Activated CD4-positive, alpha-beta T cell treated with anti-CD3 and anti-CD28 coated beads, Interleukin-2, amount 10 ng/mL, durations not matched to agents 7 days and 5 days (primary cell): ENCODE measurements at places on chromosomes 11 and 22.

DNA sequence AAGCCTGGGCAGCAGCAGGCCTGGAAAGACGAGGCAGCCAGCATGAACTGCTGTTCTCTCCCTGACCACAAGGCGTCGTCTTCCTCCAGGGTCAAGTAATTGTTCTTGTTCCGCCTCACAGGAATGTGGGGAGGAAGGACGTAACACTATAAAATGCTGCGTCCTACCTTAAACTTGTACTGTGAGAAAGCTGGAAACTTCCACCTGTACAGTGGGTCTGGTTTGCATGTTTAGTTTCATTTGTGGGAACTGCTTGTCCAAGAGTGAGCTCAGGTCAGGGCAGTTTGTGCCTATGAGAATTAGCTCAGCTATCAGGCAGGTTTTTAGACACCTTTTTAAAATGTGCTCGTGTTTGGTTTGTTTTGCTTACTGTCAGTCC lies 55.2 kb downstream of the PANX1 start:
- DNase-seq: peak; percentile 17

- peak; percentile 59 for DNase-seq
Measured at GRCh38 chr11:117953024-117953671, 23.9 kb upstream of the TMPRSS13 start.

- no peak for DNase-seq
Measured at GRCh38 chr11:76684516-76684915, 14.0 kb upstream of the LRRC32 start.

- DNase-seq: no peak
Measured at GRCh38 chr11:107017104-107017432, 1.2 kb downstream of the GUCY1A2 start.

DNA sequence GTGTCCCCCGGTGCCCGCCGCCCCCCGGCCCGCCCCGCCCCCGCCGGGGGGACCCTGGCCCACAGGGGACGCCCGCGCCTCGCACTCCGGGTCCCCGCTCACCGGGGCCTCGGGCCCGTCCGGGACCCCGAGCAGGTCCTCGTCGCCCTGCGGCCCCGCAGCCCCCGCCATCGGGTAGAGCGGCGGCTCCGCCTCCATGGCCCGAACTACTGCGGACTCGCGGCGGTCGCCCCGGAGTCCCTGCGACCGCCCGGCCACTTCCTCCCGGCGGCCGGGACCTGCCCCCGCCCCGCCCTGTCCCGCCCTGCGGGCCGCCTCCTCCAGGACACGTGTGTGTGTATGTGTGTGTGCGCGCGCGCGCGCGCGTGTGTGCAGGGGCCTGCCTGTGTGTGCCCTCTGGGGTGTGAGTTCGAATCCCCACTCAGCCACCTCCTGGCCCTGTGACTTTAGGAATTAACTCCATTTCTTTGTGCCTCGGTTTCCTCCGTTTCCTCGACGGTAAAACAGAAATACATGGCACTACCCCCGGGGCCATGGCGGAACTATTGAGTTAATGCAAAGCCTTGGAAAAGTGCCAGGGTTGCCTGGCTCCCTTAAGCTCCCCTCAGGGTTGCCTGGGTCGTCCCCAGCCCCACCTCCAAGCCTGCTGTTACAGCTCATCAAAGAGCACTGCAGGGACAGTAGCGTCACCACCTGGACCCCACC lies at the start of gene UNC93B1:
UNC93B1 (minus strand) TSS at position 252 of the 705 bp plus-strand sequence; CDS start at position 198, 54 bp downstream.
- DNase-seq: peak; percentile 90

- DNase-seq: no peak
Measured at GRCh38 chr11:118901494-118902335, 18.0 kb downstream of the CXCR5 start.

DNA sequence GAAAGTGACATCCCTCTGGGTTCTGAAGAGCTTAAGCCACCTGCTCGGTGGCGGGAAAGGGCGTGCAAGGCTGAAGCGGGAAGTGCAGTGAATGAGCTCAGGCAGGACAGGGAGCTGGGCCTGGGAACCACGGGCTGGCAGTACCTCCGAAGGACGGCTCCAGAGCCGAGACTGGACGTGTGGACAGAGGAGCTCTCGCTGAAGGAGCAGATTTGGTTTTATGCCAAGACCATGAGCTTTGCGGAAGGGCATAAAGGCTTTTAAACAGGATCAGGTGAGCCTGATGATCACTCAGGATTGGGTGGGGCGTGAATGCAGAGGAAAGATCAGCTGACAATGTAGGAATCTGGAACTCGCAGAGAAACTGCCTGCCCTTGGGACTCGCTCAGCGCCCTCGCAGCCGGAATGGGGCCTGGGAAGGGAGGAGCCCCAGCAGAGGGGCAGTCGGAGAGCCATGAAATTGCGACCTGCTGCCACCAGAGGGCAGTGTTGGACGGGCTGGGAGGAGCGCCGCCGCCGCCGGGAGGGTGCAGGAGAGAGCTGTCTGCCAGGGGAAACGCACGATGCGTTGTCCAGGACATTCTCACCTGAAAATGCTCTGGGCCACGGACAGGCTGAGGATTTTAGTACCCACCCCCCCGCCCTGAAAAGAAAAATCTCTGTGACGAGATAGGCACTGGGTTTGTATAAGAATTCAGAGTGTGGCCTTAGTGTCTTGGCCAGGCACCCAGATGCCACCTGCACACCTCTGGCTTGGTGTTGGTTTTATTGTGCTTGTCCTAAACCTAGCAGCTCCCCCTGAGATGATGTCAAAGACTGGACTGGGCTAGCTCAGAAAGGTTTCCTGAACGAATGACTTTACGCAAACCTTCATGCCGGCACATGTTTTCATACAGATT lies 324.4 kb downstream of the NTM start:
- peak; percentile 66 for DNase-seq

DNA sequence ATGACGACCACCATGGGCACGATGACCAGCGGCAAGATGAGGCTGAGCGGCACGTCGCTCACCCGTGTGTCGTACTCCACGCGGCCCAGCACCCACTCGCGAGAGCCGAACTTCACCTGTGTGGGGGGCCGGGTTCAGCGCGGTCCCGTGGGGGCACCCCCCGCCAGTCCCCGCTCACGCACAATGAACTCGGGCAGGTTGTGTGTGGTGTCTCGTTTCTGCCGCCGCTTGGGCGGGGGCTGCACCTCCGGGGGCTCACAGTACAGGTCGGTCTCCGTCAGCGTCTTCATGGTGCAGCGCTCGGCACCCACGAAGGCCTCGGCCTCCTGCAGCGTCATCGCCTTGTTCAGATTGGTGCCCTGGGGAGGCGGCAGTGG lies 11.2 kb upstream of the MAPK11 start:
- no peak for DNase-seq

DNA sequence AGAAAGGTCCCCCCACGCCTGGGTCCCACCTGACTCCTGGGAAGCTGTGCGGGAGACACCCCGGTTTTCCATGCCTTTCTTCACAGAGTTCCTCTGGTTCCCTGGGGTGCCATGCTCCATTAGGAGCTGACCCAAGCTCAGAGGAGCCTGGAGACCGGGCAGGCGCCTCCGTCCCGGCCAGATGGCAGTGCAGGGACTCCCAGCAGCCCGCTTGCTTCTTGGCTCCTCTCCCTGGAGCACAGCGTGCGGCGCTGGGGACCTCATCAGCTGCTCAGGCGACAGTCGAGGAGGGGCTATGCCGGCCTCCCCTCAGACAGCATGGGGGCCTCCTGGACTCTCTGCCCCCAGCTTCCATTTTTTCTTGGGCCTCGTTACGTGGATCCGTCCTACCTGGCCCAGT lies 13.1 kb upstream of the TTLL12 start:
- DNase-seq: no peak

DNA sequence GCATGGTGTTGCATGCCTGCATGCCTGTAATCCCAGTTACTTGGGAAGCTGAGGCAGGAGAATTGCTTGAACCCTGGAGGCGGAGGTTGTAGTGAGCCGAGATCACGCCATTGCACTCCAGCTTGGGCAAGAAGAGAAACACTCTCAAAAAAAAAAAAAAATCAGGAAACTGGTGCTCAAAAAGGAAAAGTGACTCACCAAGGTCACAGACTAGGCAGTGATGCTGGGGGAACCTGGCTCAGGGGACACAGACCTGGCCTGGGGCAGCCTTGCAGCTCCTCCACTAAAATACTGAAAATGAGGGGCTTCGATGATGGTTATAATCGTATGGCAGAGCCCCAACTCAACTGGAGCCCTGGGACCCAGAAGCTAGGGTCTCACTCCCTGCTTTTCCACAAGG lies 8.1 kb upstream of the SLC35E4 start:
- no peak for DNase-seq

- DNase-seq: no peak
Measured at GRCh38 chr11:28878025-28878424, 769.8 kb downstream of the METTL15 start.

DNA sequence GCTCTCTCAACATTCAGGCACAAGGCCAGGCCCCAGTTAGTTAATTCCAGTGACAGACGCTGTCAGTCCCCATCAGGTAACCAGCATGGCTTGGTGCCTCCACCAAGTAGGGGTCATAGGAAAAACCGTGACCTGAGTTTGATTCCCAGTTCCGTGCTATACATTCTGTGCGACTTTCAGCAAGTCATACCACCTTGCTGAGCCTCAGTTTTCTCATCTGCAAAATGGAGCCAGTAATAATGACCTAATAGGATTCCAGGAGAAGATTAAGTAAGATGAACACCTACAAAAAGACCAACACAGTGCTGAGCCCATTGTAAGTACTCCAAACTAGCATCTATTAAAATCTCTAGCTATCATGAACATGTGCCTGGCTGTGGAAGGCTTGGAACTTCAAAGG lies 24.8 kb upstream of the LRRC55 start:
- no peak for DNase-seq

DNA sequence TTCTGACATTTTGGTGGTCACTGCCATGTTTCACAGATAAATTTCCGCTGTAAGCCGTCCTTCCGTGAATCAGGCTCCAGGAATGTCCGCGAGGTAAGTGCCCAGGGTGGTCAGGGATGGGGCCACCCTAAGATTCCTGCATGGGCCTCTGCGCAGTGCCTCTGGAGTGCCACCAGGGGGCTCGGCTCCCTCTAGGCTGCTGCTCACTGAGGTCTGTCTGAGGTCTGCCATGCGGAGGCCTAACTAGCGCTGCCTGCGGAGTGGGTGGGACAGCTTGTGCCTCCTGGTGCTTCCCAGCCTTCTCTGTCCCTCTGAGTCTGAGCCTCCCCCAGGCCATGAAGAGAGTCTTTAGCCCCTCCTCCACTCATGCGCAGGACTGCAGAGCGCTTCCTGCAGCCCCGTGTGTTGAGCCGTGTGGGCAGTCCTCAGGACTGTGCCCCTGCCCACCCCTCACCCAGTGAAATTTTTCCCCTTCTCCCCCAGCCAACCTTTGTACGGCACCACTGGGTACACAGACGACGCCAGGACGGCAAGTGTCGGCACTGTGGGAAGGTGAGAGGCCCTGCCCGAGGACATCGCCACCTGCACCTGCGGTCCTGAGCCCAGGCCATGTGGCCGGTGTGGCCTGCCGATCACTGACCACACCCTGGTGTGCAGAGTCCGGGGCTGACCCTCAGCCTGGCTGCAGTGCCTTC lies 11.9 kb upstream of the MDK start:
- DNase-seq: peak; percentile 62

DNA sequence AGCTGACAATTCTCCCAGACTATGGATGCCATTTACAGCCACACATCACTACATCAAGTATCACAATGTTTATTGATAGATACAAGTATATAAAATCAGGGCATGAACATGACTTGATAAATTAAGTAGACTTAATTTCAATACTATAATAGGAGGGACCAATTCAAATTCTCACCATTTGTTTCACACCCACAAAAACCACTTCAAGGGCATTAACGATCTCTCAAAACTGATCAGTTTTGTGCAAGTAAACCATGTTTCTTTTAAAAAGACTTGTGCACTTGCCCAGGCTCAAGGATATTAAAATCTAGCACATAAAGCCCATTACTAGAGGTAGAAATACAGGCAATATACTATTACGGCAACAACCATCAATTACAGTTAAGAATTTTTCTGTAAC lies 11.7 kb downstream of the EIF4G2 start:
- no peak for DNase-seq

- DNase-seq: no peak
Measured at GRCh38 chr11:3201677-3202181, 16.9 kb downstream of the MRGPRG start.

DNA sequence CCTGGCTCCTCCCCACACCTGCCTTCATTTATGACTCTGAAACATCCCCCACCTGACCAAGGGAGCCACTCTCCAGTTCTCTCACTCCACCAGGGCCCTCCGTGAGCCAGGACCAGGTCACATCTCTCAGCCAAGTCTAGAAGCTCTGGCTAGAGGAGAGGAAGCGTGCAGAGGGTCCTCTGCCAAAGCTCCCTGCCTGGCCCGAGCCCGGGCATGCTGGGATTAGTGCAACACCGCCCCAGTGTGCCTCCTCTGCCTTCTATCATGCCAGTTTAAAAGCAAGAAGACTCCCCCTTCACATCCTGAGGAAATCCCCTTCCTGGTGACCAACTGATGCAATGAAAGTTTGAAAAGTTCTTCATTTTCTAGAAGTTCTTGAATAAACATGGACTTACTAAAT lies 23.5 kb downstream of the TP53AIP1 start:
- no peak for DNase-seq

DNA sequence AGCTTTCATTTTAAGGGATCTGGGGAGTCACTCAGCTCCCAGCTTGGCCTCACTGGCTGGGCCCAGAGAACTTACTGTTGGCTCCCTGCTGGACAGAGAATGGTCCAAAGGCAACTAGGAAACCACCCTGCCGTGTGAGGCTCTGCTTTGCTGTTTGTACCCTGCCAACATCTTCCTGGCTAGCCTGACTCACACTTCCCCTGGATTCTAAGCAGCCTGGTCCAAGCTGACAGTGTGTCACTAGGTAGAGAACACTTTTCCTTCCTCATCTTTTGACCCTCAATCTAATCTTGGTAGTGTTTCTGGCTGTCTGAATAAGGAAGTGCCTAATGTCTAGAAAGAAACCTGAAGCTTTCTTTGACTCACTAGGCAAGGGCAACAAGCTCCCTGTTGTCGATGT lies 76.7 kb downstream of the FAR1 start:
- no peak for DNase-seq

GRCh38 chr11:41955066-41955465 lies 495.6 kb upstream of the LRRC4C start:
- DNase-seq: no peak

- DNase-seq: no peak
Measured at GRCh38 chr11:34261095-34261494, 96.7 kb downstream of the ABTB2 start.

- peak; percentile 7 for DNase-seq
Measured at GRCh38 chr11:113675003-113675561, 31.0 kb downstream of the TMPRSS5 start.

DNA sequence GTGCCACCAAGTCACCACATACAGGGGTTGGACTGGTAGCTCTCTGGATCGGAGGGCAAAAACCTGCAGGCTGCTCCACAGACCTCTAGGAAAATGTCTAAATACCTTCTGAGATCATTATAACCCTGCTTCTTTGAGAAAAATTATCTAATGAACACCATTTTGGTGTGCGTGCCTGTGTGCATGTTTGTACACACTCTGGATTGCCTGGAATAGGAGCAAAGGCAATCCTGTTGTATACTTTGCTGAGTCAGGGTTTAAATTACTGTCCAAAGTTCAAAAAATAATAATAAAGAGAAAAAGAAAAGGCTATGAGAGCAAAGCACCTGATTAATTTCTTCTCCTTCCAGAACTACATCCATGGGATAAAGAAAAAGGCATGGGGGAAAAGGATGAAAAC lies 11.0 kb downstream of the JAML start:
- no peak for DNase-seq
